ENCODE measurements at places on chromosomes 6 and 20. TPM values are rescaled to one million over a fixed set of nuclear protein-coding genes. Genes with fewer than 3 reads are reported as not detected.

Gene DNAAF9
- 7.4 TPM for total RNA-seq

Gene OR2H1
- total RNA-seq, result not detected

Gene FRS3
- total RNA-seq, result 0.79 TPM

Gene FAM184A
- total RNA-seq, result 0.57 TPM

Gene TOX2
- 5.2 TPM for total RNA-seq

Gene MDC1
- 9.7 TPM for total RNA-seq

Gene C6orf15
- total RNA-seq, result 12.7 TPM

Gene ABCF1
- 39.3 TPM for total RNA-seq

Gene IFT52
- total RNA-seq, result 8.5 TPM

Gene SLC25A27
- total RNA-seq, result 21.4 TPM

Gene GSTA3
- 13.3 TPM for total RNA-seq

Gene DZANK1
- 0.53 TPM for total RNA-seq

GRCh38 chr6:6605873-6606272 is 17.4 kb downstream of the LY86 start:
- no peak for DNase-seq

- no peak for DNase-seq
These were observed 284.2 kb downstream of the BTBD9 start for GRCh38 chr6:38355519-38355918.

DNA sequence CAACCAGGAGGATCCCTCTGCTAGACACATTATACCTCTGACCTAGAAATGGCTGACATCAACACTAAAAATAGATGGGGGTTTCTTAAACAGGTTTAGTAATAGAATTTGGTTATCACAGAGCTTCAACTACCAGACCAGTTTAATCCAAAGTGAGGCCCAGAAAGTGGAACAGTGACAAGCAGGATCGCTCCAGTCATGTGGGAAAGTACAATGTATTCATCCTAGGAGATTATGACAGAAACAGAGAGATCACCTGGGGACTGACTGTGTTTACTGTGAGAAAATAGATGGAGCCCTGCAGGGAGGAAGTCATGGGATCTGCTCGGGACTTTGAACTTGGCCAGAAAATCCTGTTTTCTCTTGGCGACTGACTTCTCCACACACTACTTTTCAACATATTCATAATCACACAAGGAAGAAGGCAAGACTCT is 238.7 kb upstream of the SOX4 start:
- no peak for DNase-seq

- DNase-seq, result no peak
These were observed 132.4 kb downstream of the CFAP61 start for GRCh38 chr20:20184706-20185105.

GRCh38 chr6:116304538-116305097 is 24.9 kb upstream of the TSPYL1 start:
- DNase-seq, result no peak

DNA sequence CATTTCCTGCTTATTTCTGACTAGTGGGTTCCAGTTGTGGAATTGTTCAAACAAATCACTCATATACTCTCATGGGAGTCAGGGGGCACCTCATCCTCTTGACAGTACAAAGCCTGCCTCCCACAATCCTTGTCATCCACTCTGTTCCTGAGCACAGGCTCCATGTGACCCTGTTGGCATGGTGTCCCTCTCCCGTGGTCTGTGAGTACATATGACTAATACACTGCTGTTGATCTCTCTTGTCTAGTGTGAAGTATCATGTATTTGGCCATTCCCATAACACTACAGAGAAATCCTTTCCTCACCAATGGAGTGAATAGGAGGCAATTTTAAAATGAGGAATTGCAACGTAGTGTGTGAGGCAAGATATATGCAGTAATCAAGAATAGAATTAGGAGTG is 185.3 kb downstream of the OGFRL1 start:
- DNase-seq, result peak; percentile 96

DNA sequence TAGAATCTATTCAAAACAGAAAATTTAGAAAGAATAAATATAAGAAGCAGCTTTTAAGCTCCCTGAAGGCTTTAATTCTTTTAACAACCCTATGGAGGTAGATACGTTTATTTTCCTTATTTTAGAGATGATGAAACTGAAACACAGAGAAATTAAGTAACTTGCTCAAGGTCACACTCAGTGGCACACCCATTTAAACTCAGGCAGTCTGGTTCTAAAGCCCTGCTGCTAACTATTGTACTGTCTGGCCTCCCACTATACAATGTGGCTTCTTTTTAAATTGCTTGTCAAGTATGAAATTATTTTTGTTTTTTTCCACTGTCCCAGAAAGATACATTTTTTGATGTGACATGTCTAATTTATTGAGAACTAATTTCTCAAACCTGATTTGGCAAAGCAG is 55.7 kb downstream of the FAM217A start:
- DNase-seq, result no peak

DNA sequence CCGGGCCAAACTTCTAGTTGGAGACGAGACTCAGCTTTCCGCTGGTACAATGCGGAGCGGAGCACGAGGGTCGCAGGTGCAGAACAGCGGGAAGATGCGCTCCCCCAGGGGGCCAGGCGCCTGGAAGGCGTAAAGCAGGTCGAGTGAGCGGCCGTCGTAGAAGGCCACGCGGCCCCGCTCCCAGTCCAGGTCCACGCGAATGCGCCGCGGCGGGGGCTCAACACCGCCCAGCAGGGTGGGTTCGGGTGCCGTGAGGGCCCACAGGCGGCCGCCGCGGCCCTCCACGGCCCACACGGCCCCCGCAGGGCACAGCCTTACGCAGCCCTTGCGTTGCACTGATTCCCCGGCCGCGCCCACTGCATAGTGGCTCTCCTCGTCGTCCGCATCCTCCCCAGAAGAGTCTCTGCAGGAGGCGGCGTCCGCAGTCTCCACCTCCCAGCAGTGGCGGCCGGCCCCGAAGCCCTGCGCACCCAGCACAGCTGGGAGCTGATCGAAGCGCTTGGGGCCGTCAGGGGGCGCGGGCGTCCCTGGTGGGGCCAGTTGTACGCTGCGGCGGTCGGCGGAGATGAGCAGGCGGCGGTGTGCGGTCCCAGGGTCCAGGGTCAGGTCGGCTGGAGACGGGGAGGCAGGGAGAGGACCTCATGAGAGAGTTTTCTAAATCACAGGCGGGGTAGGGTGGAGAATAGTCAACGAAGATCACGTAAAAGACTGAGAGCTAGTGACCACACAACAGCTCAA is 4.3 kb downstream of the PPP1R11 start:
- DNase-seq, result no peak

- DNase-seq, result no peak
These were observed 67.3 kb downstream of the ANKRD60 start for GRCh38 chr20:58161192-58161591.

DNA sequence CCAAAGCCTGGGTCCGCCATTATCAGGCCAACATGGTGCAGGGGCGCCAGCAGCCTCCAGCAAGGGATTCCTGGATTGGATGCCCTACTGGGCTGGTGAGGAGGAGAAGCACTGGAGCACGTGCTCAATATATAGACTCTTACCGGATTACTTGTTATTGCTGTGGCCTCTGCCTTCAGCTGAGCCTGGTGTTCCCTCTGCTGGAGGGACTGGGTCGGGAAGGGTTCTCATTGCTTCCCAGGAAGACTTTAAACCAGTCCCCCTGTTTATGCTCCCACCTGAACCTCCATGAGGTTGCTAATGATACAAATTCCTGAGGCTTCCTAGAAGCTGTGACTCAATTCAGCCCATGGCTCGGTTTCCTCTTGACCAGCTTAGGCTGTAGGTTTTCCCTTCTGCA is 186.7 kb upstream of the ARID1B start:
- DNase-seq, result no peak

DNA sequence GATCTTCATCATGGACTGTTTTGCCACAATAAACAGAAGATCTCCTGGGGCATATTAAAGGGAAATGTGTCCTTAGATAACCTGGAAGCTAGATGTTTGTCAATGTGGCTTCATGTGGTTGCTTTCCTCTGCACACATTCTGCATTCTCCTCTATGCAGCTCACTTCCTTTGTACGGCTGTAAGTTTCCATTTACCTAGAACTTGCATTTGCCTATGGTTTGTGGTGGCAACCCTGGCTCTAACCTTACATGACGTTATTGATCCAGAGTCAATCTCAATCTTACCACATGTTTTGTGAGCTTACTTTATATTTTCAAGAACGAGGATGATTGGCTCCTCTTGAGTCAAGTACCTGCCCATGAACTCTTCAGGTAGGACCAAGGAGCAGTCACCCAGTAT is 863.1 kb downstream of the MAFB start:
- no peak for DNase-seq

DNA sequence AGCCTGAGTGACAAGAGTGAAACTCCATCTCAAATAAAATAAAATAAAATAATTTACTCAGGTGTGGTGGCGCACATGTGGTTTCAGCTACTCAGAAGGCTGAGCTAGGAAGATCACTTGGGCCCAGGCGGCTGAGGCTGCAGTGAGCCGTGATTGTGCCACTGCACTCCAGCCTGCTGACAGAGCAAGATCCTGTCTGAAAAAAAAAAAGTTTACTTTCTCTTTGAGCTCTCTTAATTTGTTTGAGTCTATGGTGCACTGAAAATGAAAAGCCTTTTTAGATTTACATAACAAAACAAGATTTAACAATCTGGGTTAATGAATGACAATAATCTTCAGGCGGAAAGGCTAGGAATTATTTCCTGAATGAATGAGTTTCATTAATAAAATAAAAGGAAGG is 23.3 kb upstream of the NHSL1 start:
- DNase-seq, result no peak

GRCh38 chr6:90646940-90647339 is 60.1 kb upstream of the MAP3K7 start:
- no peak for DNase-seq

GRCh38 chr6:159203304-159204005 is 34.3 kb downstream of the FNDC1 start:
- DNase-seq, result peak; percentile 68

- no peak for DNase-seq
These were observed 109.7 kb downstream of the GJA10 start for GRCh38 chr6:90003941-90004340.

- DNase-seq, result no peak
These were observed 279.2 kb upstream of the EXOC2 start for GRCh38 chr6:971981-972640.

DNA sequence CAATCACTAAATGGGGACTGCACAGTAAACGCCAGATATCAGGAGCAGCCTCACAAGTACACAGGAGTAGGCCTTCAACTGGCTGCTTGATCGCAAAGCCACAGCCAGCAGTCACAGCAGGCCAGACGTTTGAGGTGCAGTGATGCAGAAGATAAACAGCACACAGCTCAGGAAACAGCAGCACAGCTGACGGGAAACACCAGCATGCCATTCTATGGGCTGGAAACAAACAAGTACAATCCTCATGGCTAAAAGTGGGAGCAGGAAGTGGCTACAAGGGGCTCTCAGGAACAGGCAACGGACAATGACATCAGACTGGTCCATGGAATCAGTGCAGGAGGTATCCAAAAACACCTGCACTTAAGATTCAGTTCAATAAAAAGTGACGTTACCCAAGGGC is 111.0 kb downstream of the DTNBP1 start:
- no peak for DNase-seq

DNA sequence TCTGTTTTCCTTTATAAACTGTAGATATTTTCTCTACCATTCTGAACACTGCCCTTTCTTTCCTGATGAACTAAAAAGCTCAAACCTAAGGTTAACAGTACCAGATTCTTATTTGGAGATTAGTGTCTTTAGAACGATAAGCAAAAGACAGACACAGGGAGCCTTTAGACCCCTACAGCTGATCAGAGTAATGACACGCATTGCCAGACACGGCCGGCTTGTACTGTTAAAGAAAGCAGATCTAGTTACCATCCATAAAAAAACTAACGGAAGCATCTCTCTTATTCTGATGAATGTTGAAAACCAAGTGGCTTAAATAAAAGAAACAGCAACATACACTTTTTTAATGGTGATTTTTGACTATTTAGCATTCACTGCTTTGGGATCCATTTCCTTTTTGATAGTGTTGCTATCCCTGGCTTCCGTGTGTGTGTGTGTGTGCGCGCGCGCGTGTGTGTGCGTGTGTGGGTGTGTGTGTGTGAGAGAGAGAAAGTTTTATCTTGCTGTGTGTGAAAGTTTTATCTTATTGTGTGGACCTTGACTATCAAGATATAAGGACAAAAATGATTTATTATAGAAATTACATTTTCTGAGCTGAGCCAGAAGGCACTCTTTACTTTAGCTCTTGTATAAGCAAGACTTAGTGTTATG is 95.6 kb upstream of the SLC35B3 start:
- no peak for DNase-seq

- no peak for DNase-seq
These were observed 138.1 kb downstream of the CD164 start for GRCh38 chr6:109243863-109244825.

DNA sequence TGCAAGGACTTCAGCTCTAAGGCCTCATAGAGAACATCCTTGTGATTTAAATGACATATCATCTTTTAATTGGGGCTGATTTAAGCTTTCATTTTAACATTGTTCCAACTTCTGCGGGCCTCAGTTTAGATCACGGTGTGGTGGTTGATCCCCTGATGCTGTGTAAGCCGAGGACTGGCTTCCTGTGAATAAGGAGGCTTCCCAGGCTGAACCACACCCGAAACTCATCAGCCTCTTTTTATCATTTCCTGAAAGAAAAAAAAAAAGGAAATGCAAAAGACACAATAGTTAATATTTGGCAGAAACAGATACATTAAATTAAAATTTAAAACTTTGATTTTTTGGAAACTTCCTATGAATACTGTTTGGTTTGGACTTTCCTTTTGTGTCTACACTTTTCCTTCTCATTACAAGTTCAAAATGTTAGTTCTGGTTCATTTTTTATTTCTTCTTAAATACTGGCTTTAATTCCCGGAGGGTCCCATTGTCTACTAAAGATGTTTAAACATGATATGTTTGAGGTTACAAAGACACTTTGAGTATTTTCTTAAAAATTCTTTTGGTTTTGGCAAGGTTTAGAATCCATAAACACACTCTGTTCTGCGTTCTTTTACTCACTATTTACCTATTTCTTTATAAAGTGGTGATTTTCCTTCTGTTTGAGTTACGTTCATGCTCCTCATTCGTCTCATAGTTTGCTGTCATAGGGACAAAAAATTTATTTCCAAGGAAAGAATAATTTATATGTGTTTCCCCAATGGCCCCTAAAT is 230.0 kb upstream of the SULF2 start:
- peak; percentile 17 for DNase-seq

GRCh38 chr6:139483079-139483478 is 108.6 kb upstream of the CITED2 start:
- DNase-seq, result no peak
